ENCODE measurements at places on chromosomes 7 and 10.

GRCh38 chr10:99360934-99361333 lies 31.8 kb downstream of the CNNM1 start:
- peak; percentile 43 for DNase-seq

DNA sequence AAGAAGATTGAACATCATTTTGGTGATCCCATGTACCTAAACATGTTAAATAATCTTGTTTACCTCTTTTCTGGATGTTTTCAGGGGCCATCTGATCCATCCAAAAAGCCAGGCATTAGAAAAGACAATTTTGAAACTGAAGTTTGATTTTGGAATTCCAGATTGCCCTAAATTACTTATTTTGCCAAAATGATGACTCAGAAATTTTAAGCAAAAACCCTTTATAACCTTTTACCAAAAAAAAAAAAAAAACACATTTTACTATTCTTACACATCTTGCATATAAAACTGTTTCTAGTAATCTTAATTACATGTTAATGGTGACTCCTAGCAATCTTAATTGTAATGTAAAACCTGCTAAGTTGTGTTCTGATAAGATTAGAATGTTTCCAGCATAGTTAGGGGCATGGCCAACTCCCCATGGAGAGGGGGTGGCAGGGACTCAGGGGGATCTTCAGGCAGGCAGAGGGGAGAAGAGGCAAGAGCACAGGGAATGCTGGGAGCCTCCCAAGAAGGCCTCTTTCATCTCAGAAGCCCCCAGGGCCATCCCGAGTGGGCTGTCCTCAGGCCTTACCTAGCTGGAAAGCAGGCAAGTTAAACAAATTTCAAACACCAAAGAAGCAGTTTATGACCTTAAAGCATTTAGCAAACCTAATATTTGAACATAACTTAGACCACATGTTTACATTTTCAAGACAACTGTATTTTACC lies 25.8 kb upstream of the AKR1C3 start:
- DNase-seq, result no peak

DNA sequence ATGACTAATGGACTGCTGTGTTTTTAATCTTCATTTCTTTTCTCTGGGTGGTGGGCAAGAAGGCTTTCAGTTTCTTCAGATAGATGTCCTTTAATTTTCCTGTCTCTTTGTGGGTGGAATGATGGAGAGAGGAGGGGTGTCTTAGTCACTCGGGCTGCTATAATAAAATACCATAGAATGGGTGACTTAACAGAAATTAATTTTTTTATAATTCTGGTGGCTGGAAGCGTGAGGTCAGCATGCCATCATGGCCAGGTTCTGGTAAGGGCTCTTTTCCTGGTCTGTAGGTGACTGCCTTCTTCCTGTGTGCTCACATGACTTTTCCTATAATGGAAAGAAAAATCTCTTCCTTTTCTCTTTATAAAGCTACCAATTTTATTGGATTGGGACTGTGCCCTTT lies 6.3 kb downstream of the RSBN1L start:
- no peak for DNase-seq

GRCh38 chr10:7534480-7534852 lies 123.6 kb upstream of the SFMBT2 start:
- no peak for DNase-seq

GRCh38 chr10:38127812-38128211 lies 33.7 kb downstream of the ZNF37A start:
- DNase-seq, result no peak

DNA sequence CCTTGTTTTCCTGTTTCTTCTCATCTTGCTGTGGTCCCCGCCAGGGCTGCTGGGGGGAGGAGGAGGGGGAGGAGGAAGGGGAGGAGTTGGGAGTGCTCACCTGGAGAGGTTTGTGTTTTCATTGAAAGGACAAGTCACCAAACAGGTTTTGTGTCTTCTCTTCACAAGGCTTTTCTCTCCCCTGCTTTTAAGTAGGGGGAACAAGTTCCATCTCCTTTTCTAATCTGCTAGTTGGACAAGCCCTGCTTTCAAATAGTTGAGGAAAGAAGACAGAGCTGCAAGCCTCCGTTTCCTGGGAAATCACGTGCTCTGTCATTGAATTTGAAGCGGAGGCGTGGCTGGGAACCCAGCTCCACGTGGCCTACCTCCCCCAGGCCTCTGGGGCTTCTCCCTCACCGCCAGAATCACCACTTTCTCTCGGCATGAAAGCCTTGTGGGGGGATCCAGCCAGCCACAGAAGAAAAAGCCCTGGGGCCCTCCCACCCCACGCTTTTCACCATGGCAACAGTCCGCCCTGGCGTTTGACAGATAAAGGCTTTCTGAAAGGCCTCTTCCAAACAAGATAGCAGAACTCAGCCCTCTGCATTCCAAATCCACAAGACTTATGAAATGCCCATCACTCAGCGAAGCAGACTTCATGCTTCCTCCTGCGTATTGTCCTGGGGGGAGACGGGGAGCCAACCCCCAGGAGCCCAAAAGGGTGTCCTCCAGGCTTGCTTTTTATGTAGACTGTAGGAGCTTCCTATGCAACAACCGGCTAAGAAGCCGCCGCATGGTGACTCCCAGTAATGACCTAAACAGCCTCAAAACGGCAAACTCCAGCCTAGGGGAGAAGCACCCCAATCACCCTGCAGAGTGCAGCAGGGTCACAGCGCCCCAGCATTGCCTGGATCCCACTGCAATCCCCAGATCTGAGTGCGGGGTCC lies 51.7 kb downstream of the PROSER2 start:
- DNase-seq, result peak; percentile 65
